ENCODE measurements at places on chromosomes 1 and 21. TPM values are rescaled to one million over a fixed set of nuclear protein-coding genes. Genes with fewer than 3 reads are reported as not detected.

The FAM167B gene
- total RNA-seq = 6.1 TPM

The NUP210L gene
- total RNA-seq = 0.41 TPM

The CDC20 gene
- total RNA-seq = 0.35 TPM

The VCAM1 gene
- total RNA-seq = 42.4 TPM

The TMEM269 gene
- total RNA-seq = 0.35 TPM

The RAB25 gene
- total RNA-seq = not detected

Measured in thoracic aorta (tissue), 2 donors.